ENCODE measurements at places on chromosomes 16 and 17.

- no peak for DNase-seq
Observed at GRCh38 chr17:8921147-8921546, 44.4 kb downstream of the PIK3R5 start.

- no peak for DNase-seq
Observed at GRCh38 chr17:3535253-3535995, 22.2 kb downstream of the TRPV3 start.

GRCh38 chr16:4385789-4386450, 14.3 kb downstream of the VASN start:
- no peak for DNase-seq

- no peak for DNase-seq
Observed at GRCh38 chr16:76574651-76575050, 297.4 kb downstream of the CNTNAP4 start.

DNA sequence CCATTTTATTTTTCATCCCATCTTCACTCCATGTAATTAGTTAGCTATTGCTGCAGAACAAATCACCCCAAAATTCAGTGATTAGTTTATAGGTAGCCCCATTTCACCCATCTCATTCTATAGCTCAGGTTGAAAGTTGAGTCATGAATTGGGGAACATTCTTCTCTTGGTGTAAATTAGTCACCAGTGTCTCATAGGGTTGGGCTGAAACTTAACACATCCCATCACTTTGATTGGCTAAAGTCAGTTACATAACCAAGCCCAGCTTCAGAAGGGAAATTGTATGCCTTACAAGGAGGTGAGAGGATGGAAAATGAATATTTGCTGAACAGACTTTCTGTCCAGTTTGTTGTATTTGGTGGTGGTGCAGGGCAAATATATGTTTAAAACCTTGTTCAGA, 477.5 kb downstream of the WWOX start:
- DNase-seq: no peak

DNA sequence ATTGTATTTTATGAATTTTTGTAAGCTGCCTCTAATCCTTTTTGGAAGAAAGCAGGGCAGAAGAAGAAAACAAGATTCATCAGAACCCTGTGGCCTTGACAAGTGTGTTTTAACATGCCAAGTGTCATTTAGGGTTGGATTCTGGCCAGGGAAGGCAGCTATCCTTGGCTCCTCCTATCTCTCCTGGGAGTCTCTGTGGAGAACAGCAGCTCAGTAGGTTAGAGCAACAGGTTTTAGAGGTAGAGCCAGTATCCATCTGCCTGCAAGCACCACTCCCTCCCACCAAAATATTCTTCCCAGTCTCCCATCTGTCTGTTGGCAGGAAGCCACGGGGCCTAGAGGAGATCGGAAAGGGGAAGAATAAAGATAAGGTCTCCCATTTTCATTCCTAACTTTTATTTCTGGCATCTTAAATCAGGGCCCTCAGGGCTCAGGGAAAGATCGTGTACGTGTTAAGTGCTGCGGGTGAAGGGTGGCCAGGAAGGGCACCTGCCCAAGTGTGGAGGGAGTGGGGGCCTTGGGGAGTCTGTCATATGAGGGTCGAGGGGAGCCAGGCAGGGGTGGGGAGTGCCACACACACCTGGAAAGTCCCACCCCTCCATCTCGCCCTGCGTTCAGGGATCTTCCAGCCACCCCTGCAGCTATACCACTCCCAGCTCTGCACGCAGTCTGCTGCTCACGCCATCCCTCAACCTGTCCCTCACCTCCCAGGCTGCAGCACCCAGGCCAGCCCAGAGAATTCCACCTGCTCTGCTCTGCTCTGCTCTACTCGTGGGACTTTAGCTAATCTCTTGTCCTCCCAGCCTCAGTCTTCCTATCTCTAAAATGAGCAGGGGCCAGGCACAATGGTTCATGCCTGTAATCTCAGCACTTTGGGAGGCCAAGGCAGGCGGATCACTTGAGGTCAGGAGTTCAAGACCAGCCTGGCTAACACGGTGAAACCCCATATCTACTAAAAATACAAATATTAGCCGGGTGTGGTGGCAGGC, 17.1 kb upstream of the CPSF4L start:
- no peak for DNase-seq

DNA sequence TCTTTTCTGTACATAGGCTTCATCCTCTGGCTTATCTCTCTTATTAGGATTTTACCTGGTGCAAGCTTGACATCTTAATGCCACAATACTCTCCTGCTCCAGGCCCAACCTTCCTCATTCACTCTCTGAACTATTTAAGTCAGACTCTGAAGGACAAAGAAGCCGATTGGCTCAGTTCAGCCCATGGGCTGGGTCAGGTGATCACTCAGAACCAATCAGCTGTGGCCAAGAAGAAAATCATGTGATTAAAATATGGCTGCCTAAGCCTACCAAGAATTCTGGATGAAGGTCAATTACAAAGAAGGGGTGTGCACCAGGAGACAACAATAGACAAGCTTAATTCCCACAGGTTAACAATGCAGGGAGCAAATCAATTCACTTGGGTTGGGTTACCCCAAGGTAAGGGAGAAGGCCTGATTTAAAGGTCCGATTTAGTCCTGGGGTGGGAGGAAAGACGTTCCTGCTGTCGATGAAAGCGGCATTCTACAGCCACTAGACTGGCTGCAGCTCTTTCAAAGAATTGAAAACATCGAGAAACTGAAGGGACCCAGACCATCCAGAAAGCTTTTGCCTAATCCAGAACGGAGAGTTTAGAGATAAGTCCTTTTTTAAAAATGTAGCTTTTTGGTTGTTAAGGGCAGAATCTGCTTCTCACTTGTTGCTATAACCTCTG, 42.9 kb upstream of the NFAT5 start:
- no peak for DNase-seq

DNA sequence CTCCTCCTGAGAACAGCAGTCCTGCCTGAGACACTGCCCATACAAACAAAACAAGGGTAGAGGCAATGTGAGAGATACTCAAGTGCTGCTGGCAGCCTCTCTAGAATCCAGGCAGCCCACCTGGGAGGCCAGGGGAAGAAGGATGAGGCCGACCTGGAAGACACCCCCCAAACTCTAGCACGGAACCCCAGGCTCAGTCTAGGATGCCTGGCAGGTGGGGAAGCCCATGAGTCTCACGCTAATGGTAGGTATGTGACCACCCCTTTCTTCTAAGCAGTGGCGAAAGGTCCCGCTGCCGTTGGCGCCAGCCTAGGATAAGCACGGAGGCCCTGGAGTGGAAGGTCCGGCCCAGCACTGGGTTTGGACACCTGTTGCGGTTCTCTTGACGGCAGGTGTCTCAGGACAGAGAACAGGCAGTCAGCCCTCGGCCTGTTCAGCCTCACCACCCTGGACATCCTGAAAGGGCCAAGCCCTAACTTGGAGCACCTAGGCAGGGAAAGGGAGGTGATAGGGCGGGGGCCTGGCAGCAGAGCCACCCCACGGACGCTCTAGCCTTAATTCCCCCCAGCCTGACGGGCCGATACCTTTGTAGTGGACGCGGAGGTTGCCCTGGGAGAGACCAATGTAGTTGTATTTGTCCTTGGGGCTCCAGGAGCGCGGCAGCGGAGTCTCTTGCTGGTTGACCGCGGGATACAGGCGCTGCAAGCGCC, 487 bp downstream of the RANBP10 start:
- DNase-seq: no peak

DNA sequence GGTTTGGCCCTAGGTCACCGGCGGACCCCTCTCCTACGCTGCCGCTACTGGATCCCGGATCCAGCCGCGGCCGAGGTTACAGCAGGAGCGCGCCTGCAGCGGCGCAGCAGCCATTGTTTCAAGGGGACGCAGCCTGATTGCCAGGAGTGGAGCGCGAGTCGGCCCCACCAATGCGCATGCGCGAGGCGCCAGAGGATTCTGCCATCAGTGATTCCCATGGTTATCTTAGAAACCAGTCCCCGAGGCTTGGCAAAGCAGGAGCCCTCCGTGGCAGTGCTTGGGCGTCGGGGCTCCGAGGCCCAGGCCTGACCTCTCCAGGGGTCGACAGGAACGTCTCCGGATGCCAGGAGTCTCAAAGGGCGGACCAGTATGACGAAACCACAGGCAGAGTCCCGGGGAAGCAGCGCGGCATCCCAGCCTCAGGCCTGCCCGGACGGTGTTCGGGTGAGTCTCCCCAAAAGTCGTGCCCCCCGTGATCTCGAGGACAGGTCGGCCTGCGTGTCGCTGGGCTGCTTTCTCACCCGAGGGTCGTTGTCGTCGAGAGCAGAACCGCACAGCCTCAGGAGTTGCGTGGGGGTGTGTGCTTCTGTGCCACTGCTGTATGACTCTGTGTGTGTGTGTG, 608.5 kb downstream of the KCNJ18 start:
- DNase-seq: no peak

GRCh38 chr17:66445229-66445628, 142.8 kb downstream of the PRKCA start:
- DNase-seq: no peak

Measured in AG04449 (cell line).